Activated T-helper 1 cell treated with anti-CD3 and anti-CD28 coated beads, Interleukin-2, amount 50 U/mL, for 16 hours (primary cell): ENCODE measurements at places on chromosomes 5 and 9.

- no peak for DNase-seq
Observed at GRCh38 chr5:146111409-146111808, 6.0 kb upstream of the PLAC8L1 start.

- no peak for DNase-seq
Observed at GRCh38 chr5:132298298-132299212, 4.4 kb downstream of the SLC22A4 start.

DNA sequence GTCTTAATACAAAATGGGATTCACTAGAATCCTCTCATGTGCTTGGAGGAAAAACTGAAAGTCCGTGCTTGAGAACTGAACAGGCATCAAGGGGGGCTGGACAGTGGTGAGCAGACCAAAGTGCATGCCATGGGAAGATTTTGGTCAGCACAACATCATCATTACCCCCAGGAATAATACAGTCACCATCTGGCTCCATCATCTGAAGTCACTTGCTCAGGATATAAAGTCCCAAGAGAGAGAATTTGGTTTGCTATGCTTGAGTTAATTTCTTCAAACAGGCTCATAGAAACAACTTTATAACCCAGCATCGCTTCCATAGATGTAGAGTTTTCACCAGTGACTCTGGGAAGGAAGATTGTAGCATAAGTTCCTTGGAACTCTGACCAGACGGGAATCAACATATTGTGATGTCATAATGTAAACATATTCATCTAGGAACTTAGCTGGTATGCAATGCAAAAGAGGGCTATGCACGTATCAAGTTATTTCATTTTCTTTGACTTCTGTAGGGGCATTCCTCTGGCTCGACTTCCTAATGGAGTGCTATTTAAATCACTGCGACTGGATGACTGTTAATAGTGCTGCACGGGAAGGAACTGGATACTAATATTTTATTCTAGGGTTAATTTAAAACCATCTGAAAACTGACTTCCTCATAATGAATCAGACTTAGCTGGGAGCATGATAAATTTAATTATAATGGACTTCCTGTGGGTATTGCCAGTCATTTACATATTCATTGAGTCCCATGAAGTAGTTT is 145.2 kb downstream of the MTRR start:
- DNase-seq: no peak

GRCh38 chr9:97348871-97349270 is 41.4 kb downstream of the CCDC180 start:
- DNase-seq: no peak

DNA sequence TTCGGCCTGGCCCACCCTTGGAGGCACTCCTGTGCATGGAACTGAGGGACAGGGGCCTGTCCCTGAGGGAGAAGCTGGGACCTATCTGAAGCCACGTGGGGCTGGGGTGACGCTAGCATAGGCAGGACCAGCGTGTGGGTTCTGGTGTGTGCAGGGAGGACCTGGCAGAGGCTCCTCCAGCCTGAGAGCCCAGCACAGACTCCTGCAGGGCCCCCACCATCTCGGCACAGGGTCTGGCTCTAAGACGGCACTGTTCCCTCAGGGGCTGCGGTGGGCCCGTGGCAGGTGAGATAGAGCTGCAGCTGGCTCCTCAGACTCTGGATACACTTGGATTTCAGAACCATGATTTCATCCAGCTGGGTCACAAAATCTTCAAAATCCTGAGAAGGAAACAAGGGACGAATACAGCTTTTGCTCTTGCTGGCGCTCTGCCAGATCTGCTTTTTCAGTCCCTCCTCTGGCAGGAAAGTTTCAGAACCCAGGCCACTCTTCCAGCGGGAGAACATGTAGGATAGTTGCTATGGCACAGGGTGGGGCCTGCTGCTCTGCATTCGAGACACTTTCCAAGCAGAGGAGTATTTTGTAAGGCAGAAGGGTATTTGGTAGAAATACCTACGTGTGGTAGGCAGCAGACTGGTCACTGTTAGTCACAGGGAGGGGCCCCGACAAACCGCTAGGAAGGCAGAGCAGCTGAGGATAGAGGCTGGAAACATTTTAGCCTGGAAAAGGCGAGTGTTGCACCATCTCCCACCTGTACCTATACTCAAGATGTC is 74.7 kb downstream of the KIF24 start:
- DNase-seq: no peak

GRCh38 chr9:120561709-120562108 is 18.3 kb downstream of the CDK5RAP2 start:
- DNase-seq: no peak

GRCh38 chr5:64831996-64832395 is 63.3 kb downstream of the CWC27 start:
- no peak for DNase-seq

- DNase-seq: no peak
Observed at GRCh38 chr5:41728281-41728680, 141.9 kb downstream of the OXCT1 start.

GRCh38 chr5:151434570-151435237 is 12.7 kb upstream of the SLC36A1 start:
- DNase-seq: no peak
